Activated CD4-positive, alpha-beta T cell treated with anti-CD3 and anti-CD28 coated beads, Interleukin-2, Interleukin-6, amounts not matched to agents 100 ng/mL and 50 ng/mL, durations not matched to agents 16 hours and 8 hours (primary cell): ENCODE measurements at places on chromosomes 12 and 14.

GRCh38 chr12:70534466-70534865 is 102.8 kb downstream of the PTPRB start:
- DNase-seq: no peak

DNA sequence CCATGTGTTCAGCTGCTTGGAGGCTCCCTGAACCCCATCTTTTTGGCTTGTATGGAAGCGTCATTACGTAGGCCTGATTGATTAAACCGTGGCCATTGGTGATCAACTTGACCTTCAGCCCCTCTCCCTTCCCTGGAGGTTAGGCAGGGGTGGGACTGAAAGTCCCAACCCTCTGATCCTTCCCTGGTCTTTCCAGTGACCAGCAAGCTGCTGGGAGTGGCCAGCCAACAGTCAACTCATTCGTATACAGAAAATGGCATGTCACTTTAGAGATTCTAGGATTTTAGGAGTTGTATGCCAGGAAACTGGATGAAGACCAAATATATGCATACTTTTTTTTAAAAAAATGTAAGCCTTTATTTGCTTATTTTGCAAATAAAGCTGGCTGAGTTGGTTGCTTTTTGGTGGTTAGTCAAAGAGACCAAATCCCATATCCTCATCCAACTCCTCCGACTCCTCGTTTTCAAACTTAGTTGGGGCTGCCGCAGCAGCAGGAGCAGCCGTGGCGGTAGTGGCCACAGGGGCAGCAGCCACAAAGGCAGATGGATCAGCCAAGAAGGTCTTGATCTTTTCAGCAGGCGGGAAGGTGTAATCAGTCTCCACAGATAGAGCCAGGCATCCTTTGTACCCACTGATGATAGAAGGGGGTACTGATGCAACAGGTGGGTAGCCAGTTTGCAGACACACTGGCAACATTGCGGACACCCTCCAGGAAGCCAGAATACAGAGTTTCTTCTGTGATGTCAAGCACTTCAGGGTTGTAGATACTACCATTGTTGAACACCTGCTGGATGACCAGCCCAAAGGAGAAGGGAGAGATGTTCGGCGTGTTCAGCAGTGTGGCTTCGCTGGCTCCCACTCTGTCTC is 16.6 kb downstream of the NFKBIA start:
- no peak for DNase-seq

DNA sequence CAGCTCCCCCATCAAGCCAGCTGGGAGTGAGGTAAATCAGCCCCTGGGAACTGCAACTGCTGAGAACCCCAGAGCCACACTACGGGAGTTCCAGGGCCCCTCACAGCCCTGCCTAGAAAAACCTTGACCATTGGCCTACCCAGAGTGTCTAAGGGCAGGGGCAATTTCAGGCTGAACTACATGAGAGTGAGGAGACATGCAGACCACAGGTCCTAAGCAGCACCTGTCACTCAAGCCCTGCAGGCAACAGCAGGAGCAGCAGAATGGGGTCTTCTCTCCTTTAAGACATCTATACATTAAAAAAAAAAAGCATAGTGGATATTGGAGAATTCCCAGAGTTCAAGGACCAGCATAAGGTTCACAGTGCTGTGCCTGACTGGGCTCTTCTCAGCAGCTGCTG is 4.9 kb downstream of the NCKAP5L start:
- no peak for DNase-seq

DNA sequence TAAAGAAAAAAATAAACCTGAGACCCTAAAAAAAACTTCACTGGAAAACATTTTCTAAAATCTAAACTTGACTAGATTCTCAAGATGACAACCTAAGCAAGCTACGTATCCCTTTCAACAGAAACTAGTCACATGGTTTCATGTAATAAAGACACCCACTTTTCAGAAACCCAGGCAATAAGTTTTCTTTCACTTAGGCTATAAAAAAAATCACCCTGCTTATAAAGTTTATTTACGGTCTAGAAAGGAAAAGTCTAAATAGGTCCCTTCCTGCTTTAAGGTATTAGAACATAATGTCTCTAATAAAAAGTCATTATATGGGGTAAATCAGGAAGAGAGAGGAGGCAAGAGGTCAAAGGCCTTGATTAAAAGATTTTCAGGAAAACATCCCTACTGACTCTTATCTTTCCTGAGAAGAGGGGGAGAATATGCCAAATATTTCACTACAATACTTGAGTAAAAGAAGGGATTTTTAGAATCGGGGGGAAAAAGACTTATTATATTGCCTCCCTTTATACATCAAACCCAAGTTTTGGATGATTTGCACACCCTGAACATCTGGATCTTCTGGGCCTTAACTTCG is 9.5 kb downstream of the CLIP1 start:
- DNase-seq: peak; percentile 58

DNA sequence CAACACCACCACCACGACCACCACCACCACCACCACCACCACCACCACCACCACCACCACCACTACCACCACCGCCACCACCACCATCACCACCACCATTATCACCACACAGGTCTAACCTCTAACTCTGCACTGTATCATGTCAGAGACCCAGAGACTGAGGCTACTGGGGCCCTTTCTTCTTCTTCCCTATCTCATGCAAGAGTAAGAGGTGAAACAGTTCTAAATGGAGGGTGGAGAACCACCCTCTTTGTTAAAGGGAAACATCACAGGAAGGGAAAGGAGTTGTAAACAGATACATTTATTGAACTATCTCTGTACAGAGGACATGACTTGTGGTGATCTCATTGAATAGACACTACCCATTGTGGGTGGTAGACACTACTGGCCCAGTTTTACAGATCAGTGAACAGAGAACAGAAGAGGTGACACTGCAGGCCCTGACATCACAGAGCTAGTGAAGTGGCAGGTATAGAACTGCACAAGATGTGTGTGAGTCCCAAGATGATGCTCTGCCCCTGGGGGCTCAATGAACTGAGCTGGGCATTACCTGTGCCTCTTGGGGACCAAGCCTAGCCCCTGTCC is 91.6 kb downstream of the FOXN3 start:
- DNase-seq: no peak

- no peak for DNase-seq
Measured at GRCh38 chr14:78228702-78229327, 58.6 kb downstream of the NRXN3 start.

GRCh38 chr12:6235499-6235898 is 35.3 kb downstream of the CD9 start:
- no peak for DNase-seq

- DNase-seq: peak; percentile 62
Measured at GRCh38 chr12:39103552-39104165, 198.3 kb upstream of the CPNE8 start.

DNA sequence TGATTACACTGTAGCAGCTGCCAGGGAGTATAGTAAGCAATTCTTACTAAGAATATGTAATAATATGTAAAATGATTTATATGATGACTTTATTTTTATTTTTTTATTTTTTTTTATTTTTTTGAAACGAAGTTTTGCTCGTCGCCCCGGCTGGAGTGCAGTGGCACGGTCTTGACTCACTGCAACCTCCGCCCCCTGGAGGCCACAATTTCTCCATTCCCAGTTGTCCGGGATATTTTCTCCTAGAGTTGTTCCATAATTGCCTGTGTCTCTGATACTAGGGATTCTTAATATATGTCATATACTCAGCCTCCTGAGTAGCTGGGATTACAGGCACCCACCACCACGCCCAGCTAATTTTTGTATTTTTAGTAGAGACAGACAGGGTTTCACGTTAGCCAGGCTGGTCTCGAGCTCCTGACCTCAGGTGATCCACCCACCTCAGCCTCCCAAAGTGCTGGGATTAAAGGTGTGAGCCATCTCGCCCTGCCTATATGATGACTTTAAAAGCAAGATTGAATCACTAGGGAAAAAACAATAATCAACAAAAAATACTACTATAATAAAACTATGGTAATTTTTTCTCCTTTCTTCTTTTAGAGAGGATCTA is 12.2 kb upstream of the ITPR2 start:
- DNase-seq: no peak

DNA sequence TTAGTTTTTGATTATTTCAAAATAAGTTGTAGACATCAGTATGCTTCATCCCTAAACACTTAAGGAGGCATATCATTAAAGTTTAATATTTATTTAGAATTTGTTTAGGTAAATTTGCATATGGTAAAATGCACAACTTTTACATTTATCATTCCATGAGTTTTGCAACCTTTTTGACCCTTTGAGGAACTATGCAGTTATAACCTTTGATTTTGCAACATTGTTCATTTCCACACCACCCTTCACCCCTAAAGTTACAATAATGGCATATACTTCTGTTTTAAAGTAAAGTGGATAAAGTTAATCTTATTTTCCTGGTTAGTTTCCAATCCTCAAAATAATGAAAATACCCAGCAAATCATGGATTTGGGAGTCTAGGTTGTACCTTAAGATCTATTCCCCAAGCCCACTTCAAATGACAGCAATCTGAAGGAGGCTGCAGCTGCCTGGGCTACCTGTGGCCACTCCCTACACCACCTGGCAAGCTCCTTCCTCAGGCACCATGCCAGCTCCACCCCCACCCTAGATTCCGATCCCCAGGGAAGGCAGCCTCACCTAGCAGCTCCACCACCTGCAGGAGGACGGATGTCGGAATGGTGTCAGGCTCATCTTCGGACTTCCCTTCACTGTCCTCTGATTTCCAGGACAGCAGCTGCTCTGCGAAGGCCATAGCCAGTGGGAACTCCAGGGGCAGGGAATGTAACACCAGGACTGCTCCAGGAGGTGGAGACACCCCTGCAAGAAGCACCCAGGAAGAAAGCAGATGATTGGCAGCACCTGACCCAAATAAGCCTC is 65.1 kb downstream of the TRAFD1 start:
- DNase-seq: no peak

GRCh38 chr14:56794088-56794556 is 16.2 kb downstream of the OTX2 start:
- DNase-seq: no peak

DNA sequence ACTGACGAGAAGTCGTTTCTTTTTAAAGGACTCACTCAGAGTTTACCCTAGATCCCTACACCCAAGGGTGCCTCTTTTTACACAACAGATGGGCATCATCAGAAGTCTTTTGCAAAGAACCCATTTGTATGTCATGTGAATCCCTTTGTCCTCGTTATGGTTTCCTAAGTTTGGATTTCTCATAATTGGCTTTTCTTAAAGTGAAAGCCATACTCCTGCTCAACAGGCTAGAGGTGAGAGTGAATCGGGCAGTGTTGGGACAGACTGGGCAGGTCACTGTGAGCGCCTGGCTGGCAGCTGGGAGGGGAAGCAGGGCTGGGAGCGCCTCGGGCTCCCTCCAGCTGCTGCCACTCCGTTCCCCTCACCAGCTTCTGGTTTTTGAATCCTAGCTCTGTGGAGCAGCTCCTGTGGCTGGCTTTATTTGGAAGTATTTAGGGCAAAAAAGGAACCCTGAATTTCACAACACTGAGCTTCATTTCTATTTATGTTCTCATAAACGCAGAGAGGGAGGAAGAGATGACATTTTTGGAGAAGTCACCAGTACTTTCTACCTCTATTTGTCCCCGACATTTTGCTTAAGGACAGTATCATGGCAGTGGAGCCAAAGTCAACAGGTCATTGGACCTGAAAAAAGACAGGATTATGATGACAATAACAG is 63.8 kb upstream of the ACTN1 start:
- DNase-seq: no peak

GRCh38 chr14:100070310-100070709 is 5.1 kb downstream of the EVL start:
- DNase-seq: no peak

DNA sequence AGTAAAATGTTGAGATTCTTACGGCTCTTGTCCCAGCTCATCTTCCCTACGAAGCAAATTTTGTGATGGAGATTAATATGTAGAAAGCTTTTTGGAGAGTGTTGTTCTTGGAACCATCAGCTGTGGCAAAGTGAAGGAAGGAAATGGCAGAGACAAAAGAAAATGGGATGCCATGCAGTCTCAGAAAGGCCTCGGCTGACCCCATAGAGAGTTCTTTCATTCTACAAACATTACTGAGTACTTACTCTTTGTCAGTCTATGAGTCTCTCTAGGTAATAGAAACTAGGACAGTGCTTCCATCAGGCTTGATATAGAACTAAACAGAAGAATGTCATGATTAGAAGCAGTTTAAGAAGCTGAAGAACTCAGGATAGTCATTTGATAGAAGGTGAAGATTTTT is 134.1 kb downstream of the PLEKHA5 start:
- DNase-seq: no peak

DNA sequence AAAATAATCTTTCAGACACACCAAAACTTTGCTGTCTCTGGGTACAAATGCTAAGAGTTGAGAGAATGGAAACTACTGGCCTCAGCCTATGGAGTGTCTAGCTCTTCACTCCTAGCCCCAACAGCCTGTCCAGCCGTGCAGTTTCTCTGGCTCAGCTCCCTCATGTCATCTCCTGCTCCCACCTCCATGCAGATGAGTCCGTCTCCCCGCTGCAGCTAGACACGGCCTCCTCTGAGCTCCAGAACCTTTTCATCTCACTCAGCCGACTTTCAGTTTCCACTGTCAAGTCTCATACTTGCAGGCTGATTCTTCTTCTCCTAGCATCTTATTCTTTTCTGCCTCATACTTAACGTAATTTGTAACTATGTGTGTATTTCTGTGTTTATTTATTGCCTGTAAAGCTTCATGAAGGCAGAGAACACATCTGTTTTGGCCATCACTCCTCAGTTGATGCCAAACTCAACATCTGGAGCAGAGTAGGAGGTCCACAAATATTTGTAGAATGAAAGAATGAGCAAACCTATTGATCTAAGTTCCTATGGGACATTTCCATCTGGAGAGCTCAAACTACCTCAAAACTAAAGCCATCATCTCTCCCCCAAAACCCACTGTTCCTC is 139.8 kb upstream of the PWP1 start:
- DNase-seq: no peak

DNA sequence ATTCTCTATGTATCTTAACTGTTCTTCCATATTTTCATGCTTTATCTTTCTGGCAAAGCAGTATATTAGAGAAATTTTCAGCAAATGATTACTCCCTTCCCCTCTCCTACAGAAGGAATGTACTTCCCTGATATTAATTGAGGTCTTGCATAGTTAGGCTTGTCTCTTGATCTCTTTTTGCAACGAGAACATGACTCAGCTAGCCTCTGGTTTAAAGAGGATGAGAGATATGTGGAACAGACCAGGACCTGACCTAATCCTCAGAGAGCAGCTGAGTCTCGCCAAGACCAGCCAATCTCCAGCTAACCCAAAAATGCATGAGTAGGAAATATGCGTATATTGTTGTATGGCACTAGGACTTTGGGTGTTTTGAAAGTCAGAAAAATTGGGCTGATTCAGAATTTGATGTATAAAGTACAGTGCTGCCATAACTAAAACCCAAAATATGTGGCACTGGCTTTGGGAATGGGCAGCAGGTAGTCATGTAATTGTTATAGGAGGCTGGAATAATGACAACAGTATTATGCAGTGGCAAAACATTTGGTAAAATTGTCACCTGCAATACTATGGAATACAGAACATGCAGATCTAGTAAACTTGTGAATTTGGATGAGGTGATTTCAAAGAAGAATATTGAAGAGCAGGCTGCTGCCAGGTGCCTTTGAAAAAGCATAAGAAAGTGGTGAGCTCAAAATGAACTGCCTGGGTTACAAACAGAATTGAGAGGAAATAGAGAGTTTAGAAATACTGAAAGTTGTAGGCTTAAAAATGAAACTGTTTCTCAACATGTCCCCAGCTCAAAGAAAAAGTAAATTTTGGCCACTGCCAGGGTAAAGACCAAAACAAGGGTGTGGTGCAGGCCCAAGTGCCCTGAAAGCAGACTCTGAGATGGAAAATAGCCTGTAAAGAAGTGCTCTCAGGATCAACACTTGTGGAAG is 9.3 kb upstream of the USP15 start:
- DNase-seq: peak; percentile 71

- peak; percentile 41 for DNase-seq
Measured at GRCh38 chr14:95835121-95835730, 41.4 kb upstream of the TUNAR start.
